ENCODE measurements at places on chromosomes 6 and 20. TPM values are rescaled to one million over a fixed set of nuclear protein-coding genes. Genes with fewer than 3 reads are reported as not detected.

- no peak for DNase-seq
Observed at GRCh38 chr20:49471397-49471796, 11.1 kb downstream of the KCNB1 start.

GRCh38 chr6:52457096-52457495 is 37.0 kb downstream of the EFHC1 start:
- no peak for DNase-seq

GRCh38 chr6:33742092-33742491 is 4.6 kb downstream of the IP6K3 start:
- DNase-seq, result no peak

APOBEC2 gene
- 0.57 TPM for total RNA-seq

- DNase-seq, result no peak
Observed at GRCh38 chr6:45423824-45424450, 46.2 kb upstream of the SUPT3H start.

DNA sequence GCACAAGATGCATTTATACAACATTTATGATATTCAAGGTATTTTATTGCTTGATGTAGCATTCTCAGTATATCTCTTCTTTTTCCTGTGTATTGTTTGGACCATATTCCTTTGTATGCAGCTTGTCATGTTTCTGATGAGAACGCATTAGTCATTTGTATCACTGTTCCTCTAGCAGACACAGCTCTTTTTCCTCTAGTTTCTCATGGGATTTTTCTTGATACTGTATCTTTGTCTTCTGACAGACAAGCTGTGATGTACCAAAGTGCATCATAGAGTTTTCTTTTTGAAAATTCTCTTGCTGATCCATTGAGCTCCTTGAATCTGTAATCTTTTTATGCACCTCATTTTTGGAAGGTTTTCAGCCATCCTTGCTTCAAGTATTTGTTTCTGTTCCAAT is 140.9 kb downstream of the SLC22A3 start:
- no peak for DNase-seq

- no peak for DNase-seq
Observed at GRCh38 chr6:124996411-124996810, 34.2 kb downstream of the RNF217 start.

GRCh38 chr6:142482249-142482648 is 180.4 kb downstream of the ADGRG6 start:
- DNase-seq, result no peak

DNA sequence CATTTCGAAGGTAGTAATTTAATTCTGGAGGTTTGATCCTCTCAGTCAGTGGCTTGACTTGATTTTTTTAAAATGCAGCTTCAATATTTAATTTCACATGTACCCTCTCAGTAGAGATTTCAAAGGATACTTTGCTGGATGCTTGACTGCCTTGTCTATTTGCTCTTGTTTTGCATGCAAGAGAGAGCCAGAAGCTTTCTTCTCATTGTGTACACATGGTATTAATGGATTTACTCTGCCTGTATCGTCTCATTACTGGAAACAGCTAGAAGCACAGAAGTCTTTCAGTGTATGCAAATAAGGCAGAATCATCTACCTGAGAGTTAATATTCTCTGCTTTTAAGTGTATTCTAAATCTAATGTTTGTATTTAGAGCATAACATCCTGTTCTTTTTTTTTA is 84.3 kb upstream of the FOXO3 start:
- no peak for DNase-seq

SIRPG gene
- 0.99 TPM for total RNA-seq

GRCh38 chr6:166308033-166308768 is at the start of gene PRR18:
Gene PRR18 (minus strand): TSS chr6:166308392. CDS start chr6:166308142, 250 bp downstream.
- no peak for DNase-seq

GRCh38 chr20:13265941-13266340 is 44.9 kb downstream of the ISM1 start:
- DNase-seq, result no peak
